Pancreas (tissue), 10 donors: ENCODE measurements at places on chromosomes 6 and 20. TPM values are rescaled to one million over a fixed set of nuclear protein-coding genes. Genes with fewer than 3 reads are reported as not detected.

- DNase-seq: no peak
Measured at GRCh38 chr20:34373445-34373844, 10.4 kb downstream of the ITCH start.

- DNase-seq: peak; percentile 88
Measured at GRCh38 chr6:166955865-166956443, 396 bp downstream of the RNASET2 start.

DNA sequence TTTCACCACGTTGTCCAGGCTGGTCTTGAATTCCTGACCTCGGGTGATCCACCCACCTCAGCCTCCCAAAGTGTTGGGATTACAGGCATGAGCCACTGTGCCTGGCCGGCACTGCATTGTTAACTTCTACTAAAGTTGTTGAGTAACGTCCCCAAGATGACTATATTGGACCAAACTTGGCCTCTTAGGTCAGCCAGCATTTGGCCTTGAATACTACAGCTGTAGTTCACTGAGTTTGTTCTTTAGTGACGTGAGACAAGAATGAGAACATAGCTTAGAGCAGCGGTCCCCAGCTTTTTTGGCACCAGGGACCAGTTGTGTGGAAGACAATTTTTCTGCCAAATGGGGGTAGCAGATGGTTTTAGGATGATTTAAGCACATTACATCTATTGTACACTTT lies 237.1 kb downstream of the TBC1D7 start:
- DNase-seq: peak; percentile 32

DNA sequence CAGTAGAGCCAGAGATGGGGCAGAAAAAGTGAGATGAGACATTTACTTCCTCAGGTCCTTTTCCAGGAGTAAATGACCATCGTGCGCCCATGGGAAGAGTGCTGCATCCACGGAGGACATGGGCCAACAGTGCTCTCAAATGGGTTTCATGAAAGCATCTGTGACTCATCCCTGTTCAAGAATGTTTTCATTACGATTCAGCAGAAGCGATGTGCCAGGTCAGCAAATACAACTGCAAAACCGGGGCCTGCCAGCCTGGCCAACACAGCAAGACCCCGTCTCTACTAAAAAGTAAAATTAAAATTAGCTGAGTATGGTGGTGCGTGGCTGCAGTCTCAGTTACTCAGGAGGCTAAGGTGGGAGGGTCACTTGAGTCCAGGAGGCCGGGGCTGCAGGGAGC lies 125.1 kb downstream of the LY86 start:
- DNase-seq: no peak

DNA sequence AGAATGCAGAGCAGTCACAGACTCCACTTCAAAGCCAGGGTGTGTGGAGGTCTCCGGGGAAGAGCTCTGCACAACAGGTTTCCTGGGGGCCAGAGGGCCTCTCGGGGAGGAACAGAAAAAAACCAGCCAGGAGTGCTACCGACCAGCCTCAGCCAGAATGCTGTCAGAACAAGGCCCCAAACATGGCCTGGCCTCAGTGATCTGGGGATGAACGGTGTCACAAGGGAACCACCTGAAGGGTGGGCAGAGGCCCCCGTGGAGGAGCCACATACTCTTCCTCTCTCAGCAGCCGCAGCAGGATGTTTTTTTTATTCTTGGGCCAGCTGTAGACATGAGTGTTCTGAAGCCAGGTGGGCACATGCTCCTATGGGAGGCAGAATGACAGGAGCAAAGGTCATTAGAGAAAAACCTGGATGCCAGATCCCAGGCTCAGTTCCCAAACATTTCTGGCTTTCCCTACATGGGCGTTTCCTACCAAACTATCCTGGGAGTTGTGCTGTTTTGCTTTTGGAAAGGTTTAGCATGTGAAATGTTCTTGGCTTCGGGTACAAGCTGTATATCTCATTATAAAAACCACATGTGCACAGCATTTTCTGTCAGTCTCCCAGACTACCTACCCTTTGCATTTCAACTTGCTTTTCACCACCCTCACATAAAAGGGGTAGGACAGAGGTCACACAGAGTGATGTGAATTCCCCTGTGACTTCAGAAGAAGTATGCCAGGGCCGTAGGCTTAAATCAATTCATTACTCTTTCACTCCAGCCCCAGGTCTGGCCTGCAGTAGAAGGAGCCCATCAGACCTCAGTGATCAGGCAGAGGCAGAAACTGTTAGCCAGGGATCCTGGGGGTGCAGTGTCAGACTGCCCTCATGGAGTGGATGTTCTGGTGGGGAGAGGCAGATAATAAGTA lies 46.2 kb downstream of the TRAF3IP2 start:
- no peak for DNase-seq

DNA sequence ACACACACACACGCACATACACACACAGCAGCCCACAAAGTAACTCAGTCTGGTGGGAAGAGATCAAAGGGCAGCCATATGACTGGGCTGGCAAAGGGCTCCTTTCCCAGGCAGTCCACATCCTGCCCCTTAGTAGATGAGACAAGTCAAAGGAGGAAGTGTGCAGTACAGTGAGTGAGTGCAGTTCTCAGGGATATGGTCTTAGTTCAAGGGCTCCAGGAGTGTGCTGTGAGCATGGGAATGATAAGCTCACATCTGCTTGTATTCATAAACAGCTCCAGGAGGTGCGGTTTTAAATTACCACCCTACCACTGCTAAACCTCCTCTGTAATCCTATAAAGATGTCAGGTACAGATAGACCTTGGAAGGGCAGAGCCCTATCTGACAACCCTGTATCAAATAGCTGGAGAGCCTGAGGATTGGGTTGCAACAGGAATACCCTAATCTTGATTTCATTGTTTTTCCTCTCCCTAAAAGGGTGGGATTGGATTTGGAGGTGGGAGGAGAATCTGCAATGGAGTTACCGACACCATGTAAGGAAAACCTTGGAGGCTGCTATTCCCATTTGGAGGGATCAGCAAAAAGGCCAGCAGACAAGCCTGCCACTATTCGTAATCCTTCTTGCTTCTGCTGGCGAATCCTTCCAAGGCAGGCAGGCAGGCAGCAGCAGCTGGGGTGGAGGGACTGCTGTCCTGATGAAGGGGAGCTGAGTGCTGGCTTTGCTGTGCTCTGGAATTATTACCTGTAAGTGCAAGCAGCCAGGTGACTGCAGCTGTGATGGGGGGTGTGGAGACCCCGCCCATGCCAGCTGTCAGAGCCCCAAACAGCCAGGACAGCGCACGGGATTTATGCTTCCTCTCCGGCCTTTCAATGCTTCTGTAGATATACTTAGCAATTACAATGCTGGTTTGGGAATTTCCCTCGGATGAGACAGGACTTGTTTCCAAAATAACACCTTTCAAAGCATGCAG lies 342.7 kb downstream of the PRL start:
- no peak for DNase-seq

- DNase-seq: no peak
Measured at GRCh38 chr6:136594671-136595070, 44.4 kb upstream of the MAP7 start.

DNA sequence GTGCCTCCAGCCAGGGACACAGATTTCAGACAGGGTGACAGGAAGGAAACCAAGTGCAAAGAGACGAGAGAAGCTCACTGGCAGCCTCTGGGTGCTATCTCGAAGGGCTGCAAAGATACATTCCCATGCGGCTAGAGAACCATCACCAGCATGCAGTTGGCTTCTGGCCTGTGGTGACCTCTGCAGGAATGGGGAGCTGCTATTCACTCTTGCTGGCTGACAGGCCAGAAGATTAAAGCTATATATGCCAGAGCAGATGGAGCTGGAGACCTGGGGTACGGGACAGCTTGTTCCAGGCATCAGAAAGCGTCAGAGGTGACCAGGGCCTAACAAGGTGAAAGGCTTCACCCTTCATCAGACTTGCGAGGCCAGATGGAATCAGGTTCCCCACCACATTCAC lies 20.0 kb downstream of the MAP1LC3A start:
- DNase-seq: no peak

DNA sequence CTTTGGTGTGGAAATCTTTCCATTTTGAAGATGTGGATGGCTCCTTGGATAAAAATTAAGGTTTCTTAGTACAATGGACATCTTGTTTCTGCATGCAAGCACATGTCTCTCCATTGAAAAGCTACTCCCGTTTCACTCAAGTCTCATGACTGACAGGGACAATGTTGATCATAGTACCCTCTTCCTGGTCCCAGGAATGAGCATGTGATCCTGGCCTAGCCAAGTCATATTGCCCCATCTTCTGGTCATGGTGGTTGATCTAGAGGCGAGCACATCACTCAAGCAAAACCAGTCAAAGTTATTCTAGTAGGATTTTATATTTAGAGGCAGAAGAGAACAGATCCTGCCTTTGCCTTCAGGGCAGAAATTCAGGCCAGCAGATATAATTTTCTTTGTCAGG lies 12.2 kb upstream of the CBLN4 start:
- no peak for DNase-seq

DNA sequence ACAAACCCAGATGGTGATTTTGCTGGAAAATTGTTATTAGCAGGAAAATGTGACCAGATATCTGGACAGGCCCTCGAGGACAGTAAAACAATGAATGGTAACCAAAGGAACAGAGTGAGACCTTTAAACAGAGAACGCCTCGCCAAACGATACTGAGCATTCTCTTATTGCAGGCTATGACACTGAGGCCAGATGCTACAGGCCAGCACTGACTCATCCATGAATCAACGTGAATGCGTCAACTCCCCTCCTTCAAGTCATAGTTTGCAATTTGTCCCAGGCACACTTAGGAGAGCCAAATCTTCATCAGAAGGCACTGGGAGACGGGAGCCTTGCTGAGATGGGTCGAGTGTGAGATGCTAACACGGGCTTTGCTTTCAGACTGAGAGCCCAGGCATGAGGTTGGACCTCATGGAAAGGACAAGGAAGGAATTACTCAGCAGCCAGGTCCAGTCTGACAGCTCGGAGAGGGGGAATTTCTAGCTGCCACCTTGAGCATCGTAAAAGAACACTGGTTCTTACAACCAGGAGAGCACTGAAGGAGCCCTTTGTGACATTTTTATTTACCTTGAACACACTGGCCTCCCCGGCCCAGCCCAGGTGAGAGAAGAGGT lies 60.7 kb downstream of the BMP7 start:
- DNase-seq: no peak

DNA sequence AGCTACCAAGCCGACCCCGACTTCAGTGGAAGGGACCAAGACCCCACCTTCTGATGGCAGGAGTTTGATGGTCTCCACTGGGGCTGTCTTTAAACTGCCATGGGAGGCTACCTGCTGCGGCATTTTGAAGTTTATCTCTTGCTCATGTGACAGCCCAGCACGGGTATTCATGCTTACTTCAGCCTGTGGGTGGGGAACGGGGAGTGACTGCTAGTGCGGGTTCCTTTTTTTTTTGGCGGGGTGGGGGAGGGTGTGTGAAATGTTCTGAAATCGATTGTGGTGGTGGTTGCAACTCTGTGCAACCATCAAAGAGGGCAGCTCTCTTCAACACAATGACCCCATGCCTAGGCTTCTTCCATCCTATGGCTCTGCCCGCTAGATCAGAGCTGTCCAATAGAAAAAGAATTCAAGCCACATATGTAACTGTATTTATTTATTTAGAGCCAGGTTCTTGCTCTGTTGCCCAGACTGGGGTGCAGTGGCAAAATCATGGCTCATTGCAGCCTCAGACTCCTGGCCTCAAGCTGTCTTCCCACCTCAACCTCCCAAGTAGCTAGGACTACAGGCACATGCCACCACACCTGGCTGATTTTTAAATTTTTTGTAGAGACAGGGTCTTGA lies 53.7 kb downstream of the PPP1R16B start:
- no peak for DNase-seq

DNA sequence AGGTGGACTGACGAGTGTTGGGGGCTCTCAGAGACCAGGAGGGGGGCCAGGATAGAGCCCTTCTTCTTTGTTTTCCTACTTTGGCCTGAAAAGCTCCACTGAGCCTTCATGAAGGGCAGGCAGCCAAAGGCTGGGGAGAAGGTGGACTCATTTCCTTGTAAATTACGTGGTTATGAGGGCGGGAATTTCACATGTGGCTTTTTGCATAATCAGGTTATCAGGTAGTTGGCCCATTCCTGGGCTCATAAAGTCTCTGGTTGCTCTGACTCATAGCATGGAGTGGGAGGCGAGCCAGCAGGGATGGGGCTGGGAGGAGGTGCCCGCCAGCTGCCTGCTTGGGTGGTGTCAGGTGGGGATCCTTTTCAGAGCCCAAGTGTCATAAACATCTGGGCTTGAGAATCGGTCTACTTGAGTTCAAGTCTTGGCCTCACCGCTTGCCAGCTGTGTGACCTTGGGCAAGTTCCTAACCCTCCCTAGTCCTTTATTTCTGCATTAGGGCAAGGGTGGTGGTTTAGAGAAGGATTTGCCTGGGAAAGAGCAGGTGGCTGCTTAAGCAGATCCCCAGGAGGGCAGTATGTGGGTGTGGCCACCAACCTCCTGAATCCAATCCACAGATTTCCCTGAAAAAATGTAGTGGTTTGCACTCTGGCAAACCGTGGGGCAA lies 26.5 kb upstream of the RNF24 start:
- DNase-seq: peak; percentile 98

DNA sequence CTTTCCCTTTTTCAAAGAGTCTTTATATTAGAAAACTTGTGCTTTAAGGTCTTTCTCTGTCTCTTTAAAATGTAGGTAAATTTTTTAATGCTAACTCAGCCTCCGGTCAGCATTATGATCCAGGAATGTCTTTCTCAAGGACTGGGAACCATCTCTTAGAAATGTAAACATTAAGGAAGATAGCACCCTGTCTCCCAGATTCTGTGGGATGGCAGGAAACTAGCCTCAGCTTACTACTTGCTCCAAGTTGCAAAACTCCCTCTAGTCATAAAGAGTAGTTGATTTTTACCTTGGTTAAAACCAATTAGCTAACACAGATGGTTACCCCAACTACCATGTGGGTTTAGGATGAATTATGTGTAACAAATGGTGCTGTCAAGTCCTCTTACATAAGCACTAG lies 4.7 kb upstream of the TAAR1 start:
- no peak for DNase-seq

- no peak for DNase-seq
Measured at GRCh38 chr6:158278004-158278403, 34.3 kb upstream of the TULP4 start.

GRCh38 chr6:155352811-155353210 lies 38.5 kb upstream of the TFB1M start:
- DNase-seq: no peak

- DNase-seq: no peak
Measured at GRCh38 chr20:4912380-4913142, 88.7 kb downstream of the SLC23A2 start.

DNA sequence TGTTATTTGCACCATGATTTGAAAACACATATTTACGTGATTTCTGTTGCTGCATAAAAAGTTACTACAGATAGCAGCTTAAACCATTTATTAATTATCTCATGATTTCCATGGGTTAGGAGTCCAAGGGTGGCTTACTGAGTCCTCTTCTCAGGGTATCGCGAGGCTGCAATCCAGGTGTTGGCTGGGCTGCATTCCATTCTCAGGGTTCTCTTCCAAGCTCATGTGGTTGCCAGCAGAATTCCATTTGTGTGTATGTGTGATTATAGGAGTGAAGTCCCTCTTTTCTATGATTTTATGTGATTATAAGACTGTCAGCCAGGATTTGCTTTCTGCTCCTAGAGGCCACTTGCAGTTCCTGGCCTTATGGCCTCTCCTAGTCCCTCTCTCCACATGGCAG lies 135.1 kb downstream of the FAM83B start:
- no peak for DNase-seq

The RHAG gene
- not detected for total RNA-seq

The PDYN gene
- not detected for total RNA-seq

The SOX18 gene
- total RNA-seq: 4.6 TPM

The LAMP5 gene
- not detected for total RNA-seq

The CEP57L1 gene
- total RNA-seq: 3.8 TPM

The ULBP1 gene
- not detected for total RNA-seq

The NUS1 gene
- 19.1 TPM for total RNA-seq

The GSTA2 gene
- total RNA-seq: 85.3 TPM

The PBOV1 gene
- total RNA-seq: not detected
